HFF-Myc (cell line): ENCODE measurements at places on chromosomes 5 and 9.

- no peak for DNase-seq
Measured at GRCh38 chr5:93395010-93395409, 186.0 kb downstream of the NR2F1-AS1 start.

DNA sequence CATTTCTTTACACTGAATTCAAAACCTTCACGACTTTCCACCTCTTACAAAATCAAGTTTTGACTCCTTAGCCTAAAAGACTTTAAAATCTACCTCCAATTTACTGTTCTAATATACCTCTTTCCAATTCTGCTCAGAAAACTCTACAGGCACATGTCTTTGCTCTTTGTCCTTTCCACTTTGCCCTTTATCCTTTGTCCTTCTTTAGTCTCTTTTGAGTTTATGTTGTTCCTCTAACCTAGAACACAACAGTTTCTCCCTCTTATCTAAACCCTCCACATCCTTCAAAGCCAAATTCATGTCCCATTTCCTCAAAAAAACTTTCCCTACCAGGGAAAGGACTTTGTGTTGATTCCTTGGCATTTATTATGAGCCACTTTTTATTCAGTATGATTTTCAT is 1.4 kb downstream of the CDKL3 start:
- DNase-seq: no peak

DNA sequence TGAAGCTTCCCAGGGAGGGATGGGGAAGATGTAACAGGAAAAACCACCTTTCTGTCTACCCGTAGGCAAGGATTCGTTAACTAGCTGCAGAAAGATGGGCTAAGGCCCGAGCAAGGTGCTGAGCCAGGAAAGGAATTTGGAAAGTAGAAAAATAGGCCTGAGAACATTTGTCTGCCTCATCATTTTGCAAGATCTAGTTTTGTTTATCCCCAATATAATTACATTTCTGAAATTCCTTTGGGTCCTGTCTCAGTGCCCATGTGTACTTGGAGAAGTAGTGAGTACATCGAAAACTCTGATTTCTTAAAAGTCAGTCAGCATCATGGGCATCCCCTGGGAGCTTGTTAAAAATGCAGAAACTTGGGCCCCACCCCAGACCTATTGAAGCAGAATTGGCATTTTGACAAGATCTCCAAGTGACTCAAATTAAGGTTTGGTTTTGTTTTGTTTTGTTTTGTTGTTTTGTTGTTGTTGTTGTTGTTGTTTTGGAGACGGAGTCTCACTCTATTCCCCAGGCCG is 52.1 kb upstream of the CEMIP2 start:
- DNase-seq: no peak

DNA sequence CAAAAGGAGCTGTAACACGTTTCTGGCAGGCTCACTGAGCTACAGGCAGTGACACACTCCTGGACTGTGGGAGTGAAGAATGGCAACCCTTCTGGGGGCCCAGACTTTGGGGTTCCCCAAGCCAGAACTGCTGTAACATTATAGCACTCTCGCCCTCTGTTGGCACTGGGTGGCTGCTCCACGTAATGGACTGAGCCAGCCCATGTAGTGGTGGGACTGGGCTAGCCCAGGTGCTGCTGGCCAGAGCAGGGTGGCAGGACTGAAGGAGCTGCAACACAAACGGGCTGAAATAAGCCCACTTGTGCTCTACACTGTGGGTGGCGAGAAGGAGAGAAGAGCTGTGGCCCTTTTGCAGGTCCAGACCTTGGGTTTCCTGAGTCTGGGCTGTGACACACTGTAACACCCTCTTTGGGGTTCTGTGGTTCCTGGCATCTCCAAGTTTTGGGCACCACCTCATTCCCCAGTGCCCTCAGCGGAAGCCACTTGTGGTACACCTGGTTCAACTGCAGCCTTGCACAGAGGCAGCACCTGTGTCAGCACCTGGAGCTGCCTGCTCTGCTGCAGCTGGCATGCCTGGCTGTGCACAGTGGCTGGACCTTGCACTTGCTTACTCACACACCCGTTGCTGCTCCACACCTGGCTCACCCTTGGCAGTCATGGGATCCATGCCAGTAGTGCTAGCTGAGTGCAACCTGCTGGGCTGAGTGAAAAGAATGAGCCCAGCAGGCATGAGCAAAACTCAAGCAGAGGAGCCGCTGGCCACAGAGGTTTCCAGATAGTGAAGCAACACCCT is 95.0 kb upstream of the PRR16 start:
- no peak for DNase-seq

- DNase-seq: no peak
Measured at GRCh38 chr5:50855001-50855400, 188.6 kb downstream of the PARP8 start.

- no peak for DNase-seq
Measured at GRCh38 chr9:34279411-34279810, 49.7 kb downstream of the KIF24 start.

DNA sequence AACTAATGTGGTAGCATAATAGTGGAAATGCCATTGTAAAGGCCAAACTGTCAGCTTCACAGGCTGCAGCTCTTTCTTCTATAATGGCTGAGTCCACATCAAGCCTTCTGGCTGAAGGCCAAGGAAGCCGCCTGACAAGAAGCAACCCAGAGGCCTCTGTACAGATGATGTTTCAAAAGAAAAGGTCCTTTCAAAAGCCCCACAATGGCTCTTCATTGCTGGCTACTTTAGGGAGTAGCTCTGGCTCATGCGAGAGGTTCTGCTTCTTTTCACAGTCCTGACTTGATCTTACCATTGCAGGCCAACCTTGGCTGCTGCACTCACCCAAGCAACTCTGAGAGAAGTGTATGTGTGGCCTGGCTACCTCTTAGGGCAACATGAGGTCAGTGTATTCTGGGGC is 54.5 kb upstream of the EQTN start:
- no peak for DNase-seq

DNA sequence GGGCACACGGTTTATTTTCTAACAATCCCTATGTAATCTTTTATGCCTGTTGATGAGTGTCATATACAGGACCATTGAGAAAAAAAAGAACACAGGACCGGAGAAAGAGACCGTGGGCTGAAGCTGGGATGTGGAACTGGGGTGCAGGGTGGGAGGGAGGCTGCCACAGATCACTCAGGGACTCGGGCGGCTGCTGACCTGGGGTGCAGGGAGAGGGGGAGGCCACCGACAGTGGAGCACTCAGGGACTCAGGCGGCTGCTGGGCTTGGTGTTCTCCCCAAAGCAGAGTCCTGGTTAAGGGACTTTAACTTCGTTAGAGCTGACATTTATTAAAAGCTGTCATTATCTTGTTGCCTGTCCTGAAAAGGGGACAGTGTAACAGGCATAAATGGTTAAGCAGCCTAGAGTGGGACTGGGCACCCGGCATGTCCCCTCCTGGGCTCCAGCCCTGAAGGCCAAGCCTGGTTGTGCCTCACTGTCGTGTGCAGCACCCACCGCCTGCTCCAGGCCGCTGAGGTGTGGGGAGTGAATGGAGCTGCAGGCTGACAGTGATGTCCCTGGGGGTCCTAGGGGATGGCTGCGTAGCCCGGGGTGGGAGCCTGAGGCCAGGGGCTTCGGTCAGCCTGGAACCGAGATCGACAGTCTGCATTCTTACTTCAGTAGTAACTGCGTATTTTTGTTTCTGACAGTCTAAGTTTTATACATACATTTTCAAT is 14.0 kb downstream of the NDUFS6 start:
- DNase-seq: no peak

DNA sequence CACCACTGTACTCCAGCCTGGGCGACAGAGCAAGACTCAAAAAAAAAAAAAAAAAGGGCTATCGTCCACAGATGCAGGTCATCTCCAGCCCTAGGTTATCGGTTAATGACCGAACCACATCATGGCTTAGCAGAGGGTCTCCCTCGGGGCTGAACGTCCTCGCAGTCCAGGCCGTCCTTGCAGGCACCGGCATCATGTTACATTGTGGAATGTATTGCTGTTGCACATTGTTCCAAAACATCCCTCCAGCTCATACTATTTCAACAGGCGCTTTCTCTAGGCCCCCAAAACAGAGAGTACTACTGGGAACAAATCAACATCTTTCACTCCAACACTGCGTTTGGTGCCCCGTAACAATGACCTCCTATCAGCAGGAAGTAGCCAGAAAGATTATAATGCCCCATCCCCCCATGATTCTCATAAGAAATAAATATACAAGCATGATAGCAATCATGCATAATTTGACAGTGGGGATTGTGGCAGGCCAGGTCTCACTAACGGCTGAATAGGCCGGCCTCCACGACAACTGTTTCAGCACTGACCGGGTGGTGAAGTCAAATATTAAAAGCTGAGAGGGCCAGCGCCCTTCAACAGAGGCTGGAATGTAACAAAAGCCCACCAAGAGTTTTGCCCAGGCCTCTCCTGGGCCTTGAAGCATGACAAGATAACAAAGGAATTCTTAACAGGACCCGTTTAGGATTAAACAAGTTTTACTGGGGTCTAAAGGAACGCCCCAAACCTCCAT is 1.1 kb upstream of the LCN9 start:
- DNase-seq: no peak

GRCh38 chr9:12847561-12847960 is 72.7 kb downstream of the LURAP1L start:
- DNase-seq: no peak
